ENCODE measurements at places on chromosomes 6 and 20.
A peak's percentile ranks its signal among the peaks of the same experiment; 100 is the strongest.

DNA sequence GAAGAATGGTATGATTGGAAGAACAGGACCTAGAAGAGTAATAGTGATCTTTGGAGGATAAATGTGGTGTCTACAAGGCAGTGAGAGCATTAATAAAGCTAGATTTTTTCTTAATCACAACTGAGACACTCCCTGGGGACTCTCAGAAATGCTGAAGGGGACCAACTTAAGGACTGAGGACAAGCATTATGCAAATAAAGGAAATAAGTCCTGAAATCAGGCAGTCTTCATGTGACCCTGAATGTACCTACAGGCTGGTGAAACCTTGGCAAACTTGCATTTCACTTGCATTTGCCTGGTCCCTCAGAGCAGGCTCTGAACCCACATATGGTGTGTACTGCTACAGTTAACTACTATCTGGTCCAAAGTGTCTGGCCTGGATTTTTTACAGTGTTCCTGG lies 19.3 kb upstream of the TTK start:
- DNase-seq = no peak

- DNase-seq = no peak
Observed at GRCh38 chr20:53786071-53786444, 192.4 kb upstream of the ZNF217 start.

GRCh38 chr20:20259533-20259932 lies 108.4 kb upstream of the INSM1 start:
- DNase-seq = peak; percentile 82

DNA sequence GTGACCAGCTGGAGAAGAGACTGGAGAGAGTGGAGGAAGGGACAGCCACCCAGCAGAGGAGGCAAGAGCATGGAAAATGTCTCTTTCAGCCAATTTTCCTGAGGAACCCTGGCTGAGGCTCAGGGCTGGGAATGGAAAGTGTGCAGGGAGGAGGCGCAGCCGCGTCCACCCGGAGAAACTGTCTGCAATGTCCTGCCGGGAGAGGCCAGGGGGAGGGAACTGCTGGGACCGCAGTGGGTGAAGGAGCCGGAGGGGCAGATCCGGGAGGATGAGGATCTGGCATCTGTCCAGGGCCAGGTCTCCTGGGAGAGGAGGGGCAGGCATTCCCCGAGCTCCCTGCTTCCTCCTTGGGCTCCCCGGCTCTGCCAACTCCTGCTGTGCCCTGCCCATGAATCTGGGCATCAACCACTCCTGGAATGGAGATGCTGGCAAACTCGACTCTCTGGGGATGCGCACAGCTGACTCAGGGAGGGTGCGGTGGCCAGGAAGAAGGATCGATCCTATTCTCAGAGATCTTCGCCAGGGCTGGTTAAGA lies 17.4 kb upstream of the HM13 start:
- DNase-seq = no peak

- no peak for DNase-seq
Observed at GRCh38 chr6:40499215-40499614, 87.9 kb downstream of the LRFN2 start.

GRCh38 chr6:108803982-108804490 lies 44.2 kb upstream of the ARMC2 start:
- DNase-seq = no peak

DNA sequence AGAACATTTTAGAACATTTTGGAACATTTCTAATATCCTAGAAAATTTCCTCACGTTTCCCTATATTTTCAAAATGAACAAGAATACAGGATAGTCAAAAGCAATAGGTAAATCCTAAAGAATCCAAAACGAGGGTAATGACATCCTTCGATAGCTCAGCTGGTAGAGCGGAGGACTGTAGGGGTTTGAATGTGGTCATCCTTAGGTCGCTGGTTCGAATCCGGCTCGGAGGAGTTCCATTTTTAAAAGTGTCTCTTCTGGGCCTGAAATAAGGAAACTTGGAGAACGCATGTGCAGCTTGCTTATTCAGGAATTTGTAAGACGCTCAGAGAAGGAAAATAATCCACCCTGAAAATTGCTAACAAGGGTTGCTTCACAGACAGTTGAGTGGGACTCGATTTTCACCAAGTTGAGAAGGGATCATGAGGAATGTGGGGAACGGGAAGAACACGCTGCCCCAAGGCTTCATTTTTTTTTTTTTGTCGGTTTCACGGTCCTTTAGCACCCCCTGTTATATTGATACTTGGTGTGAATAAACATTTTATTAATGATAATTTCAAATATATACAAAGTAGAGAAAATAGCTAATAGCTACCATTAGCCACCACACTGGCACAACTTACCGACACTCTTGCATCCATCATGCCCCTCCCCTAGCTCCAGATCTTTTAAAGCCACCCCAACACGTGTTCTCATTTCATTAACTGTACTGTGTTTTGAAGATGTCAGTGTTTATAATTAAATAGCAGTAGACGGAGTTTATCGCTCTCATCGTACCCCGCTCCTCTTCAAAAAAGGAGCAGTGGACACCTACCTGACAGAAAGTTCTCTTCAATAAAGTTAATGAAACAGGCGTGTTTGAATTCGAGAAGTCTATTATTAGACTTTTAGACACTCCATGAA lies 1.8 kb upstream of the ABT1 start:
- no peak for DNase-seq

GRCh38 chr6:74805916-74806696 lies 399.7 kb downstream of the COL12A1 start:
- no peak for DNase-seq

GRCh38 chr20:20887593-20888265 lies 175.3 kb upstream of the RALGAPA2 start:
- no peak for DNase-seq

- DNase-seq = no peak
Observed at GRCh38 chr6:43368259-43369160, 937 bp downstream of the ZNF318 start.

- DNase-seq = no peak
Observed at GRCh38 chr20:47764154-47764733, 21.0 kb downstream of the SULF2 start.

- DNase-seq = no peak
Observed at GRCh38 chr6:26025047-26025893, 62.0 kb upstream of the HFE start.

- peak; percentile 99 for DNase-seq
Observed at GRCh38 chr6:125918681-125919566, 37.6 kb upstream of the HINT3 start.

GRCh38 chr20:31747640-31748039 lies 8.6 kb downstream of the TPX2 start:
- DNase-seq = no peak

GRCh38 chr20:43996240-43996930 lies 81.7 kb downstream of the TOX2 start:
- DNase-seq = no peak

DNA sequence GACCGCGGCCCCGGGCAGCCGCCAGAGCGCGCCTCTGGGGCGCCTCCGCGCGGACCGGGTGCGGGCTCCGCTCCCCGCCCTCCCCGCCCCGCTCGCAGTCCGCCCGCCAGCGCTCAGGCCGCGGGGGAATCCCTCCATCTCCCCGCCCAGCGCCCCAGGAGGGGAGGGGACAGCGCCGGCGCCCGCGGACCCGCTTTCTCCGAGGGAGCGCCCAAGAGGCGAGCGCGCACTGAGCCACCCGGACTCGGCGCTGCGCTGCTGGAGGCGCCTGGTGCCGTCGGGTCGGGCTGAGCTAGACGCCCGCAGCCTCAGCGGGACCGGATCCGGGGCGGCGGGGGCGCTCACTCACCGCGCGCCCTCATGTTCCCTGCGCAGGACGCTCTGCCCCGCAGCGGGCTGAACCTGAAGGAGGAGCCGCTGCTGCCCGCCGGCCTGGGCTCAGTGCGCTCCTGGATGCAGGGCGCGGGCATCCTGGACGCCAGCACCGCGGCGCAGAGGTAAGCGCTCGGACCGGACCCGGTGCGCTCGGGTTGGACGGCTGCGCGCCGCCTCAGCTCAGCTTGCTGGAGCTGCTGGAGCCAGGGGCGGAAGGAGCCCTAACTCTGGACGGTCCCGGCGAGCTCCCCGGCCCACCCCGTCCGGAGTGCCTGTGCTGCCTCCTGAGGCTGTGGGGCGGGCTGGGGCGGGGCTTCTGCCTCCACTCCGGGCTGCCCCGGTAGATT lies 867 bp downstream of the EBF4 start:
- DNase-seq = no peak

DNA sequence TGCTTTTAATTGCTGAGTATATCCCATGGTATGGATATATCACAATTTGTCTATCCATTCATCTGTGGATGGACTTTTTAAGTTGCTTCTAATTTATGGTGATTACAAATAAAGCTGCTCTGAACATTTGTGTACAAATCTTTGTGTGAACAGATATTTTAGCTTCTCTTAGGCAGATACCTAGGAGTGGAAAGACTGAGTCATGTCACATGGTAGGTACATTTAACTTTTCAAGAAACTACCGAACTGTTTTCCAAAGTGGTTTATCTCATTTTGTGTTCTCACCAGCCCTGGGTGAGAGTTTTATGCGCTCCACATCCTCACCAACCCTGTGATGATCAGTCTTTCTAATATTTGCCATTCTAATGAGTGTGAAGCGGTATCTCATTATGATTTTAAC lies 31.0 kb upstream of the ZNFX1 start:
- no peak for DNase-seq

GRCh38 chr6:83303426-83303825 lies 110.3 kb downstream of the RWDD2A start:
- DNase-seq = no peak

GRCh38 chr20:1616858-1617434 lies 2.9 kb downstream of the SIRPB1 start:
- DNase-seq = no peak

DNA sequence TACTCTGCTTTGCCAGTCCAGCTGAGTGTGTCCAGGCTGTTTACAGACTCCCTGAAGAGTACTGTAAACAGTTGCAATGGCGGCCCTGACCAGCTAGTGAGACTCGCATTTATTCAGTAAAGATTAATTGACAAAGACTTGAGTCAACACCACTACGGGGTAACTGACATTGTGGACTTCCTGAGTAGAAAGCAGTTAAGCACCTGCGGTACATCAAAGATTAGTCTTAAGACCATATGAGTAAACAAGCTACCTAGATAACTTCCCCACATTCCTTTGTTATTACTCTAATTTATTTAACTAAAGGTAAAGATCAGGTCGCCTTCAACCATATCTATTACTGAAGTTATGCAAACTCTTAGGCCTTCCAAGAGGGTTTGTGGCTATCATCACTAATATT lies 12.6 kb downstream of the VPS52 start:
- no peak for DNase-seq

- no peak for DNase-seq
Observed at GRCh38 chr6:15980801-15981200, 148.1 kb upstream of the MYLIP start.

- DNase-seq = no peak
Observed at GRCh38 chr20:19947611-19948264, 69.4 kb upstream of the NAA20 start.

DNA sequence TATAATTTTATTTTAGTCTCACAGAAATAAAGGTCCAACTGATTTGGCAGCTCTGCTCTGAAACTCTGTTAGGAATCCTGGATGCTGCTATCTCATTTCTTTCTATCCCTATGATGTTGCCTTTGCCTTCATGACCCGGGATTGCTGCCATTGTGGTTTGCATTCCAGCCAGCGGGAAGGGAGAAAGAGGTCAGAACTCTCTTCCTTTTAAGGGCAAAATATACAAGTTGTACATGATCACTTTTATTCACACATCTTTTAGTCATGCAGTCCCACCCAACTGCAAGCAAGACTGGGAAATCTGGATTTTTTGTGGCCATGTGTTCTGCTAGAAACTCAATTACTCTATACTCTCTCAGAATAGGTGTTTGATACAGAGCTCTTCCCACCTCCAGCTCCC lies 263.1 kb upstream of the ZFP64 start:
- DNase-seq = no peak

- no peak for DNase-seq
Observed at GRCh38 chr20:63652192-63652980, 838 bp downstream of the STMN3 start.

DNA sequence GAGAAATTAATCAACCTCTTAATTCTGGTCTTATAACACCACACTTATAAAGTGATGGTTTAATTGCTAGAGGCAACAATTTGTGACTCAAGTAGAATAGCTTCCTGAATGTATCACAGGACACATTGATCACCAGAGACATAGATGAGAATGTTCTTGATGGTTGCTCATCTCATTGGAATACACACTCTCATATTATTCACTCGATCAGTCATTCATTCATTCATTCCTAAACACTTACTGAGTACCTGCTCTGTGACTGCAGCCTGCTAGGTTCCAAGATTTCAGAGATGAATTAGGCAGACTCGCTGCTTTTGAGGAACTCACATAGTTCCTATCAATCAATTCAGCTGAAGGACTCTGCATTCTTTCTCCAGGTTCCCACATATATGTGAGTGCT lies 365.1 kb upstream of the SOX4 start:
- no peak for DNase-seq

GRCh38 chr20:15339264-15339663 lies 1001.9 kb upstream of the FLRT3 start:
- no peak for DNase-seq

DNA sequence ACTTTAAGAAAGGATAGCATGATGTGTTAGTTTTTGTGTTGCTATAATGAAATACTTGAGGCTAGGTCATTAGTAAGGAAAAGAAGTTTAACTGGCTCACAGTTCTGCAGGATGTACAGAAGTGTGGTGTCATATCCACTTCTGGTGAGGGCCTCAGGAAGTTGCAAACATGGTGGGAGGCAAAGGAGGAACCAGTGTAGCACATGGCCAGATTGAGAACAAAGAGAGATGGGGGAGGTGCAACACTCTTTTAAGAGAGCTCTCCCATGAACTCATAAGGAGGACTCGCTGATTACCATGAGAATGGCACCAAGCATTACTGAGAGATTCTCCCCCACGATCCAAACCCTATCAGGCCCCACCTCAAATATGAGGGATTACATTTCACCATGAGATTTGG lies 265.4 kb downstream of the RIMS1 start:
- DNase-seq = peak; percentile 66

GRCh38 chr6:40389254-40389653 lies 197.9 kb downstream of the LRFN2 start:
- no peak for DNase-seq

GRCh38 chr20:55488593-55488992 lies 516.7 kb downstream of the CBLN4 start:
- no peak for DNase-seq

DNA sequence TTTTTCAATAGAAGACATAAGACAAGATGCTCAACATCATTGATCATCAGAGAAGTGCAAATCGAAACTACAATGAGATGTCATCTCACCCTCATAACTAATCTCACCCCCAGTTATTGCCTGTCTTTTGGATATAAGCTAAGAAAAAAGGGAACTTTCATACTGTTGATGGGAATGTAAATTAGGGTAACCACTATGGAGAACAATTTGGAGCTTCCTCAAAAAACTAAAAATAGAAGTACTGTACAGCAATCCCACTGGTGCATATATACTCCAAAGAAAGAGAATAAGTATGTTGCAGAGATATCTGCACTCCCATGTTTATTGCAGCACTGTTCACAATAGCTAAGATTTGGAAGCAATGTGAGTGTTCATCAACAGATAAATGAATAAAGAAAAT lies 26.4 kb upstream of the PHF3 start:
- no peak for DNase-seq

GRCh38 chr6:170074907-170075306 lies 216.0 kb downstream of the DLL1 start:
- DNase-seq = no peak

GRCh38 chr6:38166411-38167240 lies 347.1 kb downstream of the ZFAND3 start:
- no peak for DNase-seq
